ENCODE measurements at places on chromosomes 2 and 18.
A peak's percentile ranks its signal among the peaks of the same experiment; 100 is the strongest.

DNA sequence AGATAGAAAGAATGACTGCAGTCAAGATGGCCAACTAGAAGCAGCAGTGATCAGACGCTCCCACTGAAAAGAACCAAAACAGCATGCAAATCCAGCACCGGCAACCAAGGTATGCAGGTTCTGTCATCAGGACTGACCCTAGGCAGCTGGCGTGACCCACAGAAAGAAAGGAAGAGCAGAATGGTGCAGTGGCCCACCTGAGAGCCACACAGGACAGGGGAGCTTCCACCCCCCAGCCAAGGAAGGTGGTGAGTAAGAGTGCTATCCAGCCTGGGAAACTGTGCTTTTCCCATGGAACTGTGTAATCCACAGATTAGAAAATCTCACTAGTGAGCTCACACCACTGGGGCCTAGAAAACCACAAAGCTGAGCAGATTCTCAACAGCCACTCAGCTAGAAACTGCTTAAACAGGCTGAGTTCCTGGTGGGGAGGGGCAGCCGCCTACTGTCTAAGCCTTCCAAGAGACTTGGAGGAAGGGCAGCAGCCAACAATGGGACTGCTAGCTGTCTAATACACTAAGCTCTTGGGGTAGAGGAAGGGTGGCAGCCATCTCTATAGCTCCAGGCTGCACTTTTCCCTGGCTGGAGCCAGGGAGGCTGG, 127.9 kb downstream of the EVA1A start:
- DNase-seq, result no peak

DNA sequence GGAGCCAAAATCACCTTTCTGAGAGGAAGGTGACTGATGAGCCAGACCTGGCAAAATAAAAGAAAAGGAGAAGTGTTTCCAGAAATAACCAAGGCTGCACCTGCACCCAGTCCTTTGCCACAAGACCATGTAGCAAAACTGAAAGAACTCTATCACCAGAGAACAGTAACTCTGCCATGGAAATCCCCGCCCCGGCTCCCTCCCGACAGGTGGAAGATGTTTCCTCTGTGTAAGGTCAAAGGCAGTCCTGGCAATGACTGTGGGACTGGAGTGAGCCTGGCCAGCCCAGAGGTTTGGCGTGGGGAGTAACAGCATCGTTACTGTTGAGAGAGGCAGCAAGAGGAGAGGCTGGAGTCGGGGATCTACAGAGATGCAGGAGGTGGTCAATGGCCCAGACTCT, 42.3 kb downstream of the SPRED2 start:
- DNase-seq, result no peak

- DNase-seq, result no peak
These were observed 83.5 kb downstream of the HRH4 start for GRCh38 chr18:24543795-24544498.

- DNase-seq, result no peak
These were observed 10.0 kb upstream of the ADAM17 start for GRCh38 chr2:9565436-9566153.

GRCh38 chr2:159925975-159926374, 128.0 kb upstream of the CD302 start:
- DNase-seq, result no peak

DNA sequence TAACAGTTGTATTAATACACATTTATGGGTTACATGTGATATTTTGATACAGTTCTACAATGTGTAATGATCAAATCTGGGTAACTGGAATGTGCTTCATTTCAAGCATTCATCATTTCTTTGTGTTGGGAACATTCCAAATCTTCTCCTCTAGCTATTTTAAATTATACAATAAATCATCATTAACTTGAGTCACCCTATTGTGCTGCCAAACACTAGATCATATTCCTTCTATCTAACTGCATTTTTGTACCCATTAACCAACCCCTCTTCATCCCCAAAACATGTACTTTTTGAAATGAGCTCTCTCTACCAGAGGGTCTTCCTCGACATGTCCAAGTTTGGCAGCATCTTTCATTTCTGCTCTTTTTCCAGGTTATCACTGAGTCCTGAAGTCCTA, 81.1 kb upstream of the TTC39C start:
- no peak for DNase-seq

- DNase-seq, result peak; percentile 10
These were observed 3.7 kb upstream of the ATG16L1 start for GRCh38 chr2:233247744-233248143.
